ENCODE measurements at places on chromosomes 6 and 20.

DNA sequence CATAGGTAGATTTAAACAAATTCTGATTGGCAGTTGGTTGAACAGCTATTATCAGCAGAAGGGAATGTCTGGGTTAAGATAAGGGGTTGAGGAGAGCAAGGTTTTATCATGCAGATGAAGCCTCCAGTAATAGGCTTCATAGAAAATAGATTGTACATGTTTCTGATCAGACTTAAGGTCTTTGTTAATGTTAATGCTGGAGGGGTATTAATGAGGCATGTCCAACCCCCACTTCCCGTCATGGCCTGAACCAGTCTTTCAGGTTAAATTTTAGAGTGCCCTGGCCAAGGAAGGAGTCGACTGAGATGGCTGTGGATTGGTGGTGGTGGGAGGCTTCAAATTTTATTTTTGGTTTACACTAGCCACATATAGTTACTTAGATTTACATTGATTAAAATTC lies 3.4 kb downstream of the CLPSL1 start:
- DNase-seq = no peak

- no peak for DNase-seq
These were observed 2.0 kb upstream of the THBS2 start for GRCh38 chr6:169255643-169256042.

- no peak for DNase-seq
These were observed 32.5 kb upstream of the TMEM244 start for GRCh38 chr6:129893640-129894039.

- DNase-seq = no peak
These were observed 71.3 kb downstream of the SULF2 start for GRCh38 chr20:47713878-47714450.

DNA sequence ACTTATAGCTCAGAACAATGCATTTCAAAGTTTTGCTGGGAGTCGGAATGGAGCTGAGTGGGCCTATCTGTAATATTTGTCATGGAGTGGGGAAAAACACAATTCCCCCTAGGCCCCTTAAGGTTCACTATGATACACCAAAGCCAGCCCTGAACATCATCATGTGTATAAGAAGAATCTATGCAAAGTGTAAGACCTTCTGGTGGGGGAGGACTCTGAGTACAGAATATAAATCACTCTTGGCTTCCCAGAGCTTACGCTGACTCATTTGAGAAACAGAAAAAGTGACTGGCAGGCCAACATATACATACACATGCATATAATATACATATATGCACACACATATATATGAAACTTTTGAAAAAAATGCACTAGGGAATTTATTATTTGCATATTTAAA lies 54.1 kb upstream of the UBR2 start:
- no peak for DNase-seq

DNA sequence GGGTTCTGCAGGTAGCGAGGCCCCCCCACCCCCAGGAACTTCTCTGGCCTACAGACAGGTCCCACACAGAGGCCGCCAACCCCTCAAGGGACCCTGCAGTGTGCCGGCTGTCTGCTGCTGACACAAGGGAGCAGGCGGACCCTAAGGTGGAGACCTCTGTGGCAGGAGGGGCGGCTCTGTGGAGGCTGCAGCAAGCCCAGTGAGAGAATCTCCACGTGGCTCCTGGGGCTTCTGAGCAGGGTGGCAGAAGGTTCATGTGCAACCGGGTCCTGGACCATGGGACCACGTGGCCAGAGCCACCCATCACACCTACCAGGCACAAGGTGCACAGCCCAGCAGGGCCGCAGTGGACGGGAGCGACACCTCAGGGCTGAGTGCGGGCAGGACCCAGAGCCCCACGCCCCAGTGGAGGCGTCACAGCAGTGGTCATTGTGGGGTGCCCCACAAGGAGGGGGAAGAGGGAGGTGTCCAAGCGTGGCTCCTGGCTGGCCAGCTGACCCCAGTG lies 4.3 kb downstream of the ARFRP1 start:
- no peak for DNase-seq

- no peak for DNase-seq
These were observed 1153.1 kb upstream of the GJE1 start for GRCh38 chr6:140979642-140980091.

DNA sequence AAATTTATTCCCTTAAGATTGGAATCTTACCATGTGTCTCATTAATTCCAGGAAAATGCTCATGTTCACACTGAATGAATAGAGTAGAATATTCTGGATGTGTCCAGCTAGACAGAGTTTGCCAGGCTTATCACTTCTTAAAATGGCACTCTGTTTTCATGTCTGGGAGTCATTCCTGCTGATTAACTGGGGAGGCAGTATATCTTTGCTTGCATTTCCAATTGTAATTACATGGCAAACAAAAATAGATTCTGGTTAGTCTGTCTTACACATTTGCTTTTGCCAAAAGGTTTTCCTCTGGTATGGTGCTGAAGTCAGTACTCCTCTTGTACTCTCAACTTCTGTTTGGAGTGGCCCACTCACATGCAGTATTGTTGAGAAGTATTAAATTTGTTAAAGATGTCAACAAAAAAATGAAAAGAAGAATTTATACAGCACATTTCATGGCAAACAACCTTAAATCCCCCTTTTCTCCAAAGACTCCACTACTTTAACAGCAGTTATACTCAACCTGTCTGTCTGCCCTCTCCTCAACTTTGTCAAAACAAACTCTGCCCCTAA lies 70.2 kb downstream of the TENT5A start:
- DNase-seq = no peak

DNA sequence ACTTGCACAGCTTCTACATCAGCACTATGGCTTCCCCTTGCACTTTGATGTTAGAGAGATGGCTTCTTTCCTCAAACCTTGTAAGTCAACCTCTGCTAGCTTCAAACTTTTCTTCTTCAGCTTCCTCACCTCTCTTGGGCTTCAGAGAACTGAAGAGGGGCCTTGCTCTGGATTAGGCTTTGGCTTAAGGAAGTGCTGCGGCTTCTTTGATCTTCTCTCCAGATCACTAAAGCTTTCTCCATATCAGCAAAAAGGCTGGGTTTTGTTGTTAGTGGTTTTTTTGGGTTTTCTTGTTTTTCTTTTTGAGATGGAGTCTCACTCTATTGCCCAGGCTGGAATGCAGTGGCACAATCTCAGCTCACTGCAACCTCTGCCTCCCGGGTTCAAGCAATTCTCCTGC lies 24.0 kb downstream of the CDK5RAP1 start:
- DNase-seq = no peak

DNA sequence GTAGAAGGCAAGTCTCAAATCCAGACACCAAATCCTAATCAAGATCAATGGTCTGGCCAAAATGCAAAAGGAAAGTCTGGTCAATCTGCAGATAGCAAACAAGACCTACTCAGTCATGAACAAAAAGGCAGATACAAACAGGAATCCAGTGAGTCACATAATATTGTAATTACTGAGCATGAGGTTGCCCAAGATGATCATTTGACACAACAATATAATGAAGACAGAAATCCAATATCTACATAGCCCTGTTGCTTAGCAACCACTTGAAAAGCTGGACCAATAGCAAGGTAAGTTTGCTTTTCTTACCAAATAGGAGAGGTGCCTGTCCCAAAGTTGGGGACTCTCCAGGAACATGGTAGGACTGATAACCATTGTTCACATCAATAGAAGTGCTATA lies 2.0 kb downstream of the SEMG2 start:
- DNase-seq = no peak

DNA sequence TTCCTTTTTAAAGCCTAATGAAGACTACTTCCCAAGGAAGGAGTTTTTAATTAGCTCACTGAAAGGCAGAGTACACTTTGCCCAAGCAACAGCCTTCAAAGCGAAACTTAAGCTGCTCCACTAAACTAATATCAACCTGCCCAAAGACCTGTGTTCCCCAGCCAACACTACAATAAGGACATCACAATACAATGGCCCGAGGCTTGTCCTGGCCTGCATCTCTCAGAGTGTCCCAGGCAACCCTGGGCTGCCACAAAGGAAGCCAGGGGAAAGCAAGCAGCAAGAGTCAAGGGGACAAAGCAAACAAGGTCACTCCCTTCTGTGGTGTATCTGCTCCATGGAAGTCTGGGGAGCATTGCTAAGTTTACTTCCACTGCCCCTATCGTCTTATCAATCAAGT lies 52.3 kb downstream of the PIGU start:
- no peak for DNase-seq

DNA sequence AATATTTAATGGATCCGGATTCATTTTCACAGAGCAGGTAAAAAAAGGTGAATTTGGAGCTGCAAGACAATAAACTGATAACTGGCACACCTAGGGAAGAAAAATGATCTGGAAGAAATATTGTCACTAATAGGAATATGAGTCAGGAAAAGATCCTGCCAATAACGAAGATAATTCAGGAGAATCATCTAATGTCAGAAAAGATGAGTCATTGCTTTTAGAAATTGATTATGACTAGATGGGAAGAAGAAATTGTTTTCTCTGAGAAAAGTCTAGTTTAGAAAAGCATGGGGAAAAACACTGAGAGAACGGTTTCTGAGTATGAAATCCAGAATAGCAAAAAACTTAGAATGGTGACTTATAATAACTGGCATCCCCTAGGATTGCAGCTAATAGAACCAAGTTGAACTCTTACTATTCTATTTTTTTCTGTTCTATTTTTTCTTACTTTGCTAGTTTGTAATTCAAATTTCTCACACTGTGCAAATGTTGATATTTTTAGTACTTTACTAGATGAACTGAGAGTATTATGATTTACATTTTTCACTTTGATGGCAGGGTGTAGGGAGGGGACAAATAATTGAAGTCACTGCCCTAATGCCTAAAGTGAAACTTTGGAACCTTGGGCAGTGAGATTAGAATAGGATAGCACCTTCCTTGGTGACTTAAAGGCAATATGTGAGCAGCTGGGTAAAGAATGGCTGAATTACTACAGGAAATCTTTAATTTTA lies 38.2 kb upstream of the SUPT3H start:
- no peak for DNase-seq

DNA sequence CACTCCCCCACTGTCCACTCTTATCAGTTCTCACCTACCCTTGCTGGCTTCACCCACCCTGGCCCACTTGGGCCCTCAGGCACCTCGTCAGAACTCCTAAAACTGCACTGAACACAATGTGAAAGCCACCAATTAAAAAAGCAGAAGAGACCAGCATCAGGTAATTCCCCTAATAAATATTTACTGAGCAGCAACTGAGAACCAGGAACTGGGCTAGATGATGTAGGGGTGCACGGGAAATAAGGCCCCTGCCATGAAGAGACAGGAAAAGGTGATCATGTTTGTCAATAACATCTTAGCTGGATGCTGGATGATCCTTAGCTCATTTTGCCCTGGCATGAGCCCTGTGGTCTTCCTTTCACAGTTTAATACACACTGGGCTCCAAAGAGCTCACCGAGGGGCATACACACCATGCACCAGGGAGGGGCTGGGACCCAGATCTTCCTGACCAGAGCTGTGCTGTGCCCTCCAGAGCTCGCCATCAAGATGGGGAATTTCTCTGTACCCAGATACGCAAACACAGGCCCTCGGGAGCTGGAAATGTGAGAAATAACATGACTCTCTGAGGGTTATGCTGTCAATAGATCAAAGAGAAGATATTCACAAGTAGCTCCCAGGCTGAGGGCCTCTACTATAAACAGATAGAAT lies 113.6 kb upstream of the SLC22A16 start:
- no peak for DNase-seq
